CD4-positive, alpha-beta T cell (primary cell): ENCODE measurements at places on chromosomes 7 and 10. TPM values are rescaled to one million over a fixed set of nuclear protein-coding genes. Genes with fewer than 3 reads are reported as not detected.

PTPRZ1 gene
- not detected for total RNA-seq

ANKRD30A gene
- not detected for total RNA-seq

EGR2 gene
- 5.4 TPM for total RNA-seq

CUZD1 gene
- total RNA-seq = 0.64 TPM

DNA sequence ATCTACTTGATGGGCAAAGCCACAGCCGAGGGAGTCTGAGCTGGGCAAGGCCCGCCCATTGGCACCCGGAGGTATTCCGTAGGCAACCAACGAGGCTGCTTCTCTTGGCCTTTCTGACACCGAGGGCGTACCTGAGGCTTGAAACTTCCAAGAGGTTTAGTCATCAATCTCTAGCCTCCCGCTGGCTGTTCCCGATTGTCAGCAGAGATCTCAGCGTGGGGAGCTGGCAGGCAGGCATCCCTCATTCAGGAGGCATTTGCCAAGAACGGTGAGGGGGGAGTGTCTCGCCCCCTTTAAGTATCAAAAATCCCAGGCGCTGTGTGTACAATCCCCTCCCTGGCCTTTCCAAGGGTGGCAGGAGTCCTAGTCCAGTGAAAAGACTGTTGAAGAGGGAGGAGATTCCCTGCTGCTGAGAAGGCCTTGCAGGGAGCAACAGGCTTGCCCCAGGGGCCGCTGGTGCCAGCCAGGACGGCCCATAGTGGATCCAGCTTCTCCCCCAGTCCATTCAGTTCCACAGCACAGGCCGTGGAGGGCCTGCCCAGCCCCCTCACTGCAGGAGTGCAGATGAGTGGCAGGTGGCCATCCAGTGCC is 39.7 kb downstream of the OAT start:
- no peak overlapping the region for H3K4me3 ChIP-seq
- peaks cover 22% of the 10 kb centered on the region for H3K27me3 ChIP-seq
- H3K4me1 ChIP-seq = no peaks in the 10 kb centered on the region

DNA sequence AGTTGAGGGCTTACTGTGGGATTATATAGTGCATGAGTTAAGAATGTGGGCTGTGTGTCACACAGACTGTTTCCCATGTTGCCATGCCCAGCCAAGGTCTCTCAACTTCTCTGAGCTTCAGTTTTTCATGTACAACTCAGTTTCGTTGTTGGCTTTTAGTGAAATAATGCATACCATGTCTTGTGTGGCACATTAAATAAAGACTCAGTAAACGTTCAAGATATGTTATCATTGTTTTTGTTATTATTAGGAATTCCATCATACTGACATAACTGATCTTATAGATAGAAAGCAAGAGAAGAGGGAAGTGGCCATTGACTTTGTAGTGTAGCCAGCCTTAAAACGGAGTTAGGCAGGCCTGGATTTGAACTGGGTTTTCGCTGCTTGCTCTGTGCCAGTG is 2.9 kb downstream of the CDK14 start:
- no peak overlapping the region for H3K27ac ChIP-seq
- H3K27me3 ChIP-seq = peaks cover 25% of the 10 kb centered on the region
- no peak overlapping the region for H3K4me3 ChIP-seq
- H3K36me3 ChIP-seq = no peaks in the 10 kb centered on the region
- DNase-seq = no peak

DNA sequence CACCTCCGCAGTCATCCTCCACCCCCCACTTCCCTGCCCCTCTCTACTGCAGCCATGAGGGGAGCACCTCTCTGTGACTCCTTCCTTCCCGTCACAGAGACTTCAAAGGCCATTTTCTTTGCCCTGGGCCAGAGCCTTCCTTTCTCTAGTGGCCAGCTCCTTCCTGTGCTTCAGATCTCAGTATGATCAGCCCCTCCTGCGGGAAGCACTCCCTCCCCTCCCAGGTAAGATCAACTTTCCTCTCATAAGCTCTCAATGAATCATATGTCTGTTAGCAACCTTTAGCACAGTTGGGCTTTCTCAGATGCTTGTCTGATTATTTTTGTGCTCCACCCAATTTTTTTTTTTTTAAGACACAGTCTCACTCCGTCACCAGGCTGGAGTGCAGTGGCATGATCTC is 241.0 kb upstream of the PRSS1 start:
- no peak overlapping the region for H3K27ac ChIP-seq
- DNase-seq = peak; percentile 52
- H3K36me3 ChIP-seq = no peaks in the 10 kb centered on the region
- no peaks in the 10 kb centered on the region for H3K27me3 ChIP-seq
- H3K4me1 ChIP-seq = peaks cover 47% of the 10 kb centered on the region
- H3K4me3 ChIP-seq = no peak overlapping the region

- no peaks in the 10 kb centered on the region for H3K4me1 ChIP-seq
- no peak overlapping the region for H3K27ac ChIP-seq
- H3K27me3 ChIP-seq = no peaks in the 10 kb centered on the region
- H3K4me3 ChIP-seq = no peak overlapping the region
- no peaks in the 10 kb centered on the region for H3K36me3 ChIP-seq
Observed at GRCh38 chr7:86904949-86905834, 154.3 kb downstream of the ELAPOR2 start.

GRCh38 chr10:4353059-4353655 is 472.9 kb upstream of the AKR1E2 start:
- H3K4me1 ChIP-seq = peaks cover 3% of the 10 kb centered on the region
- no peak for DNase-seq
- H3K36me3 ChIP-seq = no peaks in the 10 kb centered on the region
- peaks cover 2% of the 10 kb centered on the region for H3K27me3 ChIP-seq

- H3K27me3 ChIP-seq = no peaks in the 10 kb centered on the region
- no peaks in the 10 kb centered on the region for H3K36me3 ChIP-seq
- peak; percentile 30 for DNase-seq
- no peak overlapping the region for H3K4me3 ChIP-seq
- H3K4me1 ChIP-seq = no peaks in the 10 kb centered on the region
Observed at GRCh38 chr7:90298145-90299038, 22.7 kb downstream of the FAM237B start.

DNA sequence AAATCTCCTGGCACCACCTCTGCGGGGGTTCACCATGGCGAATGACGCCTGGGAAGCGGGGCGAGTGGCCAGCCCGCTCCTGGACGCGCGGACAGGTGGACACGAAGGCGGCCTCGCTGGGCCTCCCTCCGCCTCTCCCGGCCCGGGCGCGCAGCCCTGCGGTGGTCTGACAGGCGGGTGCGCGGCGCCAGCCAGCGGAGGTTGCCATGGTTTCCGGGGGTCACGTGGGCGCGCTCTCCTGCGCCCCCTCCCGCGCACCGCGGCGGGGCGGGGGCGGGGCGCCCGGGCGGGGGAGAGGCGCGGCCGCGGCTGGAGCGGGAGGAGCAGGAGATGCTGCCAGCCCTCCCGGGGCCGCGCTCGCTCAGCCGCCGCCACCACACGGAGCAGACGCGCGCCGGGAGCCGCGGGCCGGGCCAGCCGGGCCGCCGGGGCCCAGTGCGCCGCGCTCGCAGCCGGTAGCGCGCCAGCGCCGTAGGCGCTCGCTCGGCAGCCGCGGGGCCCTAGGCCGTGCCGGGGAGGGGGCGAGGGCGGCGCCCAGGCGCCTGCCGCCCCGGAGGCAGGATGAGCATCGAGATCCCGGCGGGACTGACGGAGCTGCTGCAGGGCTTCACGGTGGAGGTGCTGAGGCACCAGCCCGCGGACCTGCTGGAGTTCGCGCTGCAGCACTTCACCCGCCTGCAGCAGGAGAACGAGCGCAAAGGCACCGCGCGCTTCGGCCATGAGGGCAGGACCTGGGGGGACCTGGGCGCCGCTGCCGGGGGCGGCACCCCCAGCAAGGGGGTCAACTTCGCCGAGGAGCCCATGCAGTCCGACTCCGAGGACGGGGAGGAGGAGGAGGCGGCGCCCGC is at the start of gene PRKAR2B:
Gene PRKAR2B, plus strand, starts transcription at position 359 of the 848 bp plus-strand sequence. Its CDS starts 203 bp downstream, at position 562.
- no peaks in the 10 kb centered on the region for H3K36me3 ChIP-seq
- H3K4me1 ChIP-seq = peaks cover 10% of the 10 kb centered on the region
- H3K27me3 ChIP-seq = peaks cover 30% of the 10 kb centered on the region
- peak within 1 kb of the TSS; percentile 60 for H3K4me3 ChIP-seq

- H3K4me3 ChIP-seq = no peak overlapping the region
- no peak for DNase-seq
- peaks cover 45% of the 10 kb centered on the region for H3K4me1 ChIP-seq
- no peaks in the 10 kb centered on the region for H3K27me3 ChIP-seq
Observed at GRCh38 chr7:132453826-132454225, 122.4 kb downstream of the PLXNA4 start.

DNA sequence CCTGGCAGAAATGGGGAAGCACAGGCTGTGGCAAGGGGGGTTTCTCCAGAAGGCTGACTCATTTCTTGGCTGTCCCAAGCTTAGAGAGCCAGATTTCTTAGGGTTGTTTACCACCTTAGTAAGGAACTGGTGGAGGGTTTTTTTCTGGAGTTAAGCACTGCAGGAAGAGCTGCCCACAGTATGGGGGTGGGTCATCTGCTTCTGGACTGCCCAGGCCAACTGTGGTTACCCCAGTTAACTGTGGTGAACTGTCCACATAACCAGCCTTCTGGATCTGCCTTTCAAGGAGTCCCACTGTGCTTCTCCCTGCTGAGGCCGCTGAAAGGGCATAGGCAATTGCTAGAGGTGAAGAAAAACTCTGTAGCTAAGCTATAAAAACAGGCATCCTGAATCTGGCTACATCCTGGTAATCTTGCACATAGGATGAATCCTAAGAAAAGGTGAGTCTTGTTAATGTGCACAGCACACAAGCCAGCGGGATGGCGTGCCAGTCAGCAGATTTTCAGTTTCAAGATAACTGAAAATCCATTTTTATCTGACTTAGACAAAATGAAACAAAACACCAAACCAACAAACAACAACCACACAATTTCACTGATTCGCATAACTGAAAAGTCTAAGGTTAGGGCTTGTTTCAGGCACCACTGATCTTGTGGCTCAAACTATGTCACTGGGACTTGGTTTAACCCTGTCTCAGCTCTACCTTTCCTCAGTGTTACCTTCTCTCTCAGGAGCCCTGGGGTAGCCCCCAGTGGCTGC is 21.6 kb upstream of the TSPAN33 start:
- H3K4me1 ChIP-seq = no peaks in the 10 kb centered on the region
- H3K36me3 ChIP-seq = no peaks in the 10 kb centered on the region
- H3K4me3 ChIP-seq = no peak overlapping the region
- no peaks in the 10 kb centered on the region for H3K27me3 ChIP-seq
- H3K27ac ChIP-seq = no peak overlapping the region
- peak; percentile 66 for DNase-seq
